Nephron progenitor cell (in vitro differentiated cells): ENCODE measurements at places on chromosomes 6 and 20.

DNA sequence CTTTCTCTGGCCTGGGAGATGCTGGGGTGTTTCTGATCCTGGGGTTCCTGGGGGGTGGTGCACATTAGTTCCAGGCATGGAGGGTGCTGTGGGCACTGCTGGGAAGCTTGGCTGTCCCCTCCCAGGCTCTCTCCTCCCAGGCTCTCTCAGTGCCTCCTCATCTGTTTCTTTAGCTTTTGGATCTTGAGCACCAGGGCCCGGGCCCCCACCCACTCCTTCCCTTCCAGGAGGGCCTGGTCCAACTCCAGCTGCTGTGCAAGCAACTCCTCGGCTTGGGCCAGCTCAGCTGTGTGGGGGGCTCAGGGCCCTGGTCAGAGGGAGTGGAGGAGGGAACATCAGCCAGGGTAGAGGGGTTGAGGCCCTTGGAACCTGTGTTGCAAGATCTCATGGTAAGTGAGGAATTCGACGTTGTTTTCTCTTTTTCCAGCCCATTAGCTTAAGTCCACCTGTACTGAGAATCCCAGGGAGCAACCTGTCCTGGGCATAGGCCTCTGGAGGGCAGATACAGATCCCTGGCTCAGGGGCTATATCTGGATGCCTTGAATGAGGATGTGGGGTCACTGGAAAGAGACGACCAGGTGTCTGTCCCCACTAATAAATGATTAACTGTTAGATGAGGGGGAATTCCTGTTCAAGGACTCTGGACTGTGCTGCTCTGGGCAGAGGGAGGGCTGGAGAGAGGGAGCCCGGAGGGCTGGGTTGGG lies 34.5 kb upstream of the HLA-A start:
- no peak for DNase-seq

GRCh38 chr20:42102000-42102399 lies 483.8 kb upstream of the CHD6 start:
- no peak for DNase-seq

DNA sequence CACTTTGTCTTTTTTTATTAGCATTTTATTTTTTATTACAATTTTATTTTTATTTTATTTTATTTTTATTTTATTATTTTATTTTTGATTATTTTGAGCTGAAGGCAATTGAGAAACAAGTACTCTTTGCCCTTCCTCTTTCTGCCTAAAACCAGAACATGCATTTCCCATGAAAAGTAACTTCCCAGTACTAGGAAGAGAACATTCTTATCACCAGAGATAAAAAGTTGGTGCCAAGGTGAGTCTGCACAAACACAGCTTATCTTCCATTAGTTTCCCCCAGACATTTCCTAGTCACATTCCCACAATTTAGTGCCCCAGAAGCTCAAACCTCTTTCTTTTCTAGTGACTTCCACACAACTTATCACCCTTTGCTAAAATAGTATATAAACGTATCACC lies 84.8 kb downstream of the CD24 start:
- DNase-seq, result no peak

DNA sequence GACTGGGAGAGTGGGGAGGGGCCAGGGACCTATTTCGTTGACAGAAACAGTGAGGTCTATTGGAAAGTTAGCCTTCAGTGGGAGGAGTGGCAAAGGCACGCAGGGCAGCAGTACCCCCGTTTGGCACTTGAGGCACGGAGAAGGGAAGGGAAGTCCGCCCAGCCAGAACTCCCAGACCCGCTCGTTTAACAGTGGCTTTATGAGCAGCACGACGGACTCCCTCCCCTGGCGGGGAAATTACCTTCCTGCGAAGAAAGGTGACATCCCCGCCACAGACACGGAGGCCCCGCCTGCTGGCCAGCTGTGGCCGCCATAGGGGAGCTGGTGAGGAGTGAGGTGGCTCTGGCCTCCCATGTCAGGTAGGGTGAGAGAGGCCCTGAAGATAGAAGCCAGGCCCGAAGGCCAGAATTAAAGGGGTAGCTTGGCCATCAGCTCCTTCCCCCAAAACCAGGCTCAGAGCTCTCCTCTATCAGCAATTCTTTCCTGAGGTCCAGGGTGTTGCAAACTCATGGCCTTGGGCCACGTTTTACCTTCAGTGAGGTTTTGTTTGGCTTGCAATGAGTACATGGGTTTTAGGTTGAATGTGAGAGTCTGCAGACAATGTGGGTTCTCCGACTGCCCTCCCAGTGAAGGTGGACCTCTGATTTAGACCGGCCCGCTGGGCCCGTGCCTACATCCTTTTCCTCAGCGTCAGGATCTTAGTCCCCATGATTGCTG lies 123.7 kb downstream of the MRPL14 start:
- no peak for DNase-seq

GRCh38 chr6:6930223-6930880 lies 177.4 kb upstream of the RREB1 start:
- DNase-seq, result no peak

- DNase-seq, result no peak
Observed at GRCh38 chr6:46648869-46649492, 3.6 kb downstream of the CYP39A1 start.

DNA sequence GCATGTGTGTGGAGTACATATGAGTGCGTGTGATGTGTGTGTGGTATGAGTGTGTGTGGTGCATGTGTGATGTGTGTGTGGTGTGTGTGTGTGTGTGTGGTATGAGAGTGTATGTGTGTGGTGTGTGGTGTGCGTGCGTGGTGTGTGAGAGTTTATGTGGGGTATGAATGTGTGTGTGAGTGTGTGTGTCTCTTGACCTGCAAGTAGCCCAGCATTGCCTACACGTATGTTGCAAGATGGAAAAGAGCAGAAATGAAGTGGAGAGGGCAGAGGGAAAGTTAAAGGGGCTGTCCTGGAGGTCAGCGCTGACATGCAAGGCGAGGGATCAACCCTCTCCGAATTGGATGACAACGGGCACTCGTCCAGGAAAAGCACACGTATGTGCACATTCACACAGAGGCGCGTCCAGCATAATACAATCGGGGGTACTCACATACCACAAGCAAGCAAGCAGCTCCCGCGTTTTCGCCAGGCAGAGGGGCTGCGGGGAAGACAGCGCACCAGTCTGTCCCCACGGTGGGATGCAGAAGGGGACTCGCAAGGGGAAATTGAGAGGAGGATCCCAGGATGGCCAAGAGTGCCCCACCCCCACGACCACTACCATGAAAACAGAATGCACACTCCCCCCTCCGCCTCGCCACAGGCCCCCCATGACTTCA lies 174.5 kb upstream of the AFDN start:
- DNase-seq, result no peak

- no peak for DNase-seq
Observed at GRCh38 chr6:145015739-145016558, 719.4 kb downstream of the EPM2A start.

DNA sequence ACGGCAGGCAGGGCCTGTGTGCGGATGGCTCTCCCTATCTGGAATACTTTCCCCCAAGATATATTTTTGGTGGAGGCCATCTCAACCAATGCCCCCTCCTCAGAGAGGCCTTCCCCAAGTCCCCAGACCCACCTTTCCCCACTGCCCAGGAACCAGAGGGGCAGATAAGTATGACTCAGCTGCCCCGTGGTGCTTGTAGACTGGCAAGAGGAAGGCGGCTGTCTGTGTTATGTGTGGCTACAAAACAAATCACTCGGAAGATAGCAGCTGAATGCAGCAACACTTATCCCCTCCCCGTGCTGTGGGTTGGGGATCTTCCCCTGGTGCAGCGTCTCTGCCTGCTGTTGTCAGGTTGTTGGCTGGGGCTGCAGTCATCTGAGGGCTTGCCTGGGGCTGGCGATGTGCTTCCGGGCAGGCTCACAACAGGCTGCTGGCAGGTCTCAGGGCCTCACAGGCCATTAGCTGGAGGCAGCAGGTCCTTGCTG lies 7.1 kb downstream of the NPEPL1 start:
- DNase-seq, result no peak

- DNase-seq, result no peak
Observed at GRCh38 chr20:62705627-62706026, 3.0 kb upstream of the NTSR1 start.

DNA sequence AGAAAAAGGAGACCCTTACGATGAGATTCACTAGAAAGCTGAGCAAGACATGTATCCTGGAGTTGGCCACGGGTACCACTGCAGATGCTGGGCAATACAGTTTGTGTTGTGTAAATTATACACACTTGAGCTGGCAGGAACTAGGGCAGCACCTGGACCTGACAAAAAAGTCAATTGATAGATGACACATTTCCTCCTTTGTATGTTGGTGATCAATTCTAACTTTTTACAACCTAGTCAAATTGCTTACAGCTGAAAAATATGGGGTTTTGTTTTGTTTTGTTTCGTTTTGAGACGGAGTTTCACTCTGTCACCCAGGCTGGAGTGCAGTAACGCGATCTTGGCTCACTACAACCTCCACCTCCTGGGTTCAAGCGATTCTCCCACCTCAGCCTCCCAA lies 108.9 kb downstream of the UST start:
- DNase-seq, result no peak

GRCh38 chr20:17572034-17572638 lies 2.3 kb downstream of the DSTN start:
- no peak for DNase-seq

GRCh38 chr20:45290677-45291355 lies 15.8 kb upstream of the RBPJL start:
- DNase-seq, result peak; percentile 84

DNA sequence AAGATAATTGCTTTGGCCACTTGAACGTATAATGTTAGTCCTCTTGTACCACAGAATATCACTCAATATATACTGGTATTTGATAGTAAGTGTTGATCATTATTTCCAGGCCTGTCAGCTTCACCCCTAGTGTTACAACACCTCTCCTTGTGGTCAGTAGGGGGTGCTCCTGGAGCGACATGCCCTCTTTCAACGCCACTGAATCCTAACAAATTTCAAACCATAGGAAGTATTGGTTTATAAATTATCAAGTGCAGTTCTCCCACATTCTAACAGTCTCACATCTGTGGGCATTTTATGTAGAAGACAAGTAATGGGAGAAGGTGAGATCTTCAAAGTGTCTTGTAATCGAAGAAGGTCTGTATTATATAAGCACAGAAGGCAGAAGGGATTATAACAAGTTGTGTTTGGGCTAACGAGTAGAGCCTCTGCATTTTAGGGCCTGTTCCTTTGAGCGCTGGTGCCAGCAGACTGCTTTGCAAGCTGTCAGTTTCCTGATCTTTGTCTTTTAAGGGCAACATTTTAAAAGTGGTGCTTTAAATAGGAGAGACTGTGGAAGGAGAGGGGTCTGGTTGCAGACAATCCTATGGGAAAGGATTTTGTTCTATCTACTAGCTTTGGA lies 57.1 kb upstream of the CEP162 start:
- no peak for DNase-seq

GRCh38 chr6:68777956-68778355 lies 142.9 kb downstream of the ADGRB3 start:
- no peak for DNase-seq

DNA sequence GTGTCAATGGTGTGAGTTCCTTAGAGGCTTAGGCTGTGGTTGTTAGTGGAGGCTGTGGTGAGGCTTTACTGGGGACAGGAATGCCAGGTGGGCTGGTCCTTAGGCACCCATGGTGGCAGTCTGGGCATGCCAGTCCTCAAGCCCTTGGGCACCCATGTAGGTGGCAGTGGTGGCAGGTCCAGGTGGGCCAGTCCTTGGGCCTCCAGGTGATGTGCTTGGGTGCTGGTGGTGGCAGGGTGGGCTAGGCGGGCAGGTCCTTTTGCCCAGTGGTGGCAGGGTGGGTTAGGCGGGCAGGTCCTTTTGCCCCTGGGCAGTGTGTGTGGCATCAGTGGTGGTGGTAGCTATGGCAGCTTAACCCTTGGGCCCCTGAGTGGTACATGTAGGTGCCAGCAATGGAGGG lies 133.8 kb downstream of the FLRT3 start:
- DNase-seq, result no peak

- DNase-seq, result peak; percentile 24
Observed at GRCh38 chr6:41645007-41645618, 6.8 kb downstream of the MDFI start.

GRCh38 chr20:42134265-42135098 lies 516.3 kb upstream of the CHD6 start:
- no peak for DNase-seq

DNA sequence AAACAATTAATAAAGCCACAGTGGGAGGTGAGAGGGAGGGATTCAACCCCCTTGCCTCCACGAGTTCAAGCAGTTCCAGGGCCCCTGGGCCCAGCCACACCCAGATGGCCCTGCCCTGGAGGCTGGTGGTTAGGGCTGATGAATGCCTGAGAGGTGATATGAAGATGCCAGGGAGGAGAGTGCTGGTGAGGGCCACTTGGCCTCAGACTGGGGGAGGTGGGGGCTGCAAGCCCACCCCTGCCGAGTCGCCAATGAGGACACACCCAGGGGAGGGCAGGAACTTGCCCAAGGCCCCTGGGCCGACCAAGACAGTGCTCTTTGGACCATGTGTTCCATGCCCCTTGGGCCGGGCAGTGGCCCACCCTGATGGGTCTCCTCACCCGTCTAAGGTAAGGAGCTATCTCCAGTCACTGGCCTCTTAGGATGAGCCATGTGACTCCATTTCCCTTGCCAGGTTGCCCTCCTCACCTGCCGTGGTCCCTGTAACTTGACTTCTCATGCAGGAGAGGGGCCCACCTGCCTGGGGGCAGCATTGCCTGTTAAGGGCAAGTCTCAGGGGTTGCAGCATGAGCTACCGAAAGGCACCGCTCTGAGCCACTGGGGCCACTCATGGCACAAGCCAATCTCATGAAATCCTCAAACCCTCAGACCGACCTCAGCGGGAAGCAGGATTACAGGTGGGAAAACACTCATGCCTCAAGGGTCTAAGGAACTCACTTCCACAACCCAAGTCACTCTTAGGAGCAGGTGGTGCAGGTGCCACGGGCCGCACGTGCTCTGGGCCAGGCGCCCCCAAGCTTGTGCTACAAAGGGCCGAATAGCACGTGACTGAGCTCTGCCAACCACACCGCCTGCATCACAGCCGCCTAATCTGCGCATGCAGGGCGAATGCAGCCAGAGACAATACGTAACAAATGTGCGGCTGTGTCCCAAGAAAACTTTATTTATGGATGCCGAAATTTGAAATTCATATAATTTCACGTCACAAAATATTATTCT lies 147.4 kb upstream of the MLN start:
- no peak for DNase-seq

GRCh38 chr6:36624461-36625157 lies 30.4 kb downstream of the SRSF3 start:
- no peak for DNase-seq

DNA sequence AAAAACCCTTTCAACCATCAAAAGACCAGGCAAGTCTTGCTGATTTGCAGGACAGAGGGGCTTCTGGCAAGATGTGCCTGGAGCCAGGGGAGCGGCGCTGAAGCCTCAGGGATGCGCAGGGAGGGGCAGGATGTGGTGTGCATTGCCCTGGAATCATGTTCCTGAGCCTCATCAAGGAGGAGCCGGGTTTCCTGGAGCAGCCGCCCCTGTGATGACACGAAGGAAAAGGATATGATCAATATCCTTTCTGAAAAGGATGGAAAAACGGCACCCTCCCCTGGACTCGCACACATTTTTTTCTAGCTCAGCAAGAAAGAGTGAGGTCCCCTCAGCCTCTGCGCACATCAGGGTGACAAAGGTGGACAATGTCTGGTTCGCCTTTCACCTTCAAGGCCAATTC lies 173.1 kb upstream of the SSTR4 start:
- DNase-seq, result no peak

GRCh38 chr20:59027741-59028320 lies 4.3 kb downstream of the ATP5F1E start:
- peak; percentile 39 for DNase-seq

GRCh38 chr6:136415351-136416007 lies 125.8 kb upstream of the BCLAF1 start:
- DNase-seq, result no peak
